Activated T-cell treated with anti-CD3 and anti-CD28 coated beads, Interleukin-2, amount 50 U/mL, for 4 hours (primary cell): ENCODE measurements at places on chromosomes 1 and 21.

DNA sequence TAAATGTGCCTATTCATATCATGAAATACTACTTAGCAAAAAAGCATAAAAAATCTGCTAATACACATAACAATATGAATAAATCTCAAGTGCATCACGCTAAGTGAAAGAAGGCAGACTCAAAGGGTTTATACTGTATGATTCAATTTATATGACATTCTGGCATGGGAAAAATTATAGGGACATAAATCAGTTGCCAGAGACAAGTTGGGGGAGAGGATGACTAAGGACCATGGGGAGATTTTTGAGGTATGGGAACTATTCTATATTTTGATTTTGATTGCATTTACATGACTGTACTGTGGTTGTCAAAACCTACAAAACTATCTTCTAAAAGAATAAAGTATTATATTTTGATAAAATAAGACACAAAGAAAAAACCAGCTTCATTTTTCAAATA lies 650.3 kb upstream of the NR5A2 start:
- DNase-seq: no peak

- DNase-seq: peak; percentile 3
Measured at GRCh38 chr21:46116189-46116775, 18.4 kb downstream of the COL6A2 start.

DNA sequence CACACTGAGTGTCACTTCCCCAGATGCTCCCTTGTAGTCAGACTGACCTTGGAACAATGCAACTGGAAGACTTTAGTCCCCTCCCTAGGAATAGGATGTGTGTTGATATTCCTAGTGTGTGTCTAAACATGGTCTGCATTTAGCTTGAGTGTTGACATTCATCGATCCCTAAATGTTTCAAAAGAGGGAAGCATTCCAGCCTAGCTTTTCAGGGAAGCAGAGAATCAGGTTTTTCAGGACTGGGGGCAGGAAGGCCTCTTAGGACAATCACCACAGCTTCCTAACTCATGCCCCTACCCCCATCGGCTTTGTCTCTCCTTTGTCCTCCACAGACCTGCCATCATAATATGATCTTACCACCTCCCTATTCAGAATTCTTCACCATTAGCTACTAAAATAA lies 43.4 kb downstream of the NMNAT2 start:
- no peak for DNase-seq

GRCh38 chr1:3473381-3473844 lies 18.9 kb downstream of the ARHGEF16 start:
- no peak for DNase-seq

GRCh38 chr1:235102993-235103411 lies 25.6 kb downstream of the TOMM20 start:
- DNase-seq: no peak
